IMR-90 (cell line): ENCODE measurements at places on chromosomes 4 and X. TPM values are rescaled to one million over a fixed set of nuclear protein-coding genes. Genes with fewer than 3 reads are reported as not detected.

GRCh38 chr4:143531788-143532491 is 18.4 kb downstream of the SMARCA5 start:
- peak; percentile 73 for DNase-seq

DNA sequence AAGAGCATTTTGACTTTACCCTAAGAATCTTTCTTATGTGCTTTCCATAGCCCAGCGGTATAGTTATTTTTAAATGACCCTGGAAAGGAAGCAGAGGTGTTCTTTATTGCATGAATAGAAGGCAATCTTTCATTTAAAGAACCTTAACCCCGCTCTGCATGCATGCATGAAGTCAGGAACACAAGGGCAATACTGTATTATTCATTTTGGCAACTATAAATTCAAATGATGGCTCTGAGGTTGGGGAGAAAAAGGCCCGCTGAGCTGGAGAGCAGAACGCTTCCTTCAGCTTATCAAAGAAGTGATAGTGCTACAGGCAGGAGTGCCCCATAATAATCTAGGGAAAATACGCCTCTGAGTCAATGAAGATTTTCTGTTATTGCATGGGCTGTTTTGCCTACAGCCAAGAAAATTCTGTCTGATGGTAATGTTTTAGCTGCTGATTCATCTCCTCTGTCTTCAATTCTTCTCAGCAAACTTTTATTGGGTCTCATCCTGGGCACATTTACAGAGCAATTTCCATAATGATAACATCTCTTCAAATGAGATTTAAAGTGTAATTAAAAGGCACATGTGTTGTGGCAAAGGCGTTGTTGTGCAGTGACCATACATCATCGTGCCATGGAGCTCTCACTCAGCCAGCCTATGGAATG is 452.2 kb upstream of the FTHL17 start:
- DNase-seq: peak; percentile 27

DNA sequence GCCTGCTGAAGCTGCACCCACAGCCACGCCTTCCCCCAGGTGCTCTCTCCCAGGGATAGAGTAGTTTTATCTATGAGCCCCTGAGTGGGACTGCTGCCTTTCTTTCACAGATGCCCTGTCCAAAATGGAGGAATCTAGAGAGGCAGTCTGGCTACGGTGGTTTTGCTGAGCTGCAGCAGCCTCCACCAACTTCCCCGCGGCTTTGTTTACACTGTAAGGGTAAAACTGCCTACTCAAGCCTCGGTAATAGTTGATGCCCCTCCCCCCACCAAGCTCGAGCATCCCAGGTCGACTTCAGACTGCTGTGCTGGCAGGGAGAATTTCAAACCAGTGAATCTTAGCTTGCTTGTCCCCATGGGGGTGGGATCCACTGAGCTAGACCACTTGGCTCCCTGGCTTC is 84.5 kb downstream of the PRKG2 start:
- no peak for DNase-seq

DNA sequence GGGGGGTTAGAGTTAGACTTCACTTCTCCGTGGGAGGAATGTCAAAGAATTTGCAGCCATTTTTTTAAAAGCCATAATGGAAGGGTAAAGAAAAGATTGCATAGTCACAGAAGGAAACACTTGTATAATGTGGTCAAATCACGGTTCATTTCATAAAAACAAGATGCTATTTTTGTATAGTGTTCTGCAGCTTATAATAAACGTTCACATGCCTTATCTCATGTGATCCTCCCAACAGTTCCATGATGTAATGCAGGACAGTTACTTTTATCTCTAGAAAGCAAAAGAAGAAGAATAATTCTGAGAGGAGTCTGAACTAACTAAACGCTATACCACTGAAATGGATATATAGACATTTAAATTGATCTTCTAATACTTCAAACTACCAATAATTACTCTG is 71.3 kb upstream of the CAMK2D start:
- DNase-seq: no peak

Gene FDCSP
- not detected in 2 replicates for total RNA-seq

Gene SUPT20HL1
- not detected in 2 replicates for total RNA-seq

Gene FRG2
- total RNA-seq: not detected in 2 replicates
